ENCODE measurements at places on chromosomes 6 and 20. TPM values are rescaled to one million over a fixed set of nuclear protein-coding genes. Genes with fewer than 3 reads are reported as not detected.

GRCh38 chr6:56536536-56536935, 106.2 kb downstream of the DST start:
- no peak for DNase-seq

GRCh38 chr6:37663019-37663810, 34.5 kb downstream of the MDGA1 start:
- DNase-seq, result peak; percentile 17

The MAS1 gene
- not detected for total RNA-seq

DNA sequence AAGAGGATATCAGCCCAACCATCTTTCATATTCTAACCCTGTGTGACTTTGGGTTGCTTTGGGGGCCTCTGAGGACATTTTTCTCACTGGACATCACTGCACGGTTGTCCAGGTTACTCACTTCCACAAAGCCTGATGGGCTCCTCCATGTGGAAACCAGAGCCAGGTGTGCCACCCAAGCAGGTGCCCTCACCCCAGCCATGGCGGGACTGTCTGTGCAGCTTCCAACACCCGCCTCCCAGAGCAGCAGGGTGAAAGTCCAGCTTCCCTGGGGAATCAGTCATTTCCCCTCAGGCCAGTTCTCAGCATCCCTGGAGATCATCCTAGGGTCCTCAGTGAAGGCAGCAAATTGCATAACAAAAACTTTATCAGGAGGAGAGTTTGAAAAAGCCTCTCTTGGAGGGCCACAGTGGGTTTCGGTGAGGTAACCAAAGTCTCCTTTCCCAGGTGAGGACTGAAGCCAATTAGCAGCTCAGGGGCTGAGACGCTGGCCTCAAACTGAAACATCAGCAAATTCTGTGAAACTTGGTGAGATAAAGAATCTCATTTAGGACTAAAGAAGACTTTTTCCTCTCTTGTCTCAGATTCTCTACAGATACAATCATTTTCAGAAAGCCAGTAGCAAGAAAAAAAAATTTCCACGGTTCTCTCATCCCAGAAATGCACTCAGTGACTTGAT, 289.6 kb upstream of the CDH4 start:
- DNase-seq, result no peak

DNA sequence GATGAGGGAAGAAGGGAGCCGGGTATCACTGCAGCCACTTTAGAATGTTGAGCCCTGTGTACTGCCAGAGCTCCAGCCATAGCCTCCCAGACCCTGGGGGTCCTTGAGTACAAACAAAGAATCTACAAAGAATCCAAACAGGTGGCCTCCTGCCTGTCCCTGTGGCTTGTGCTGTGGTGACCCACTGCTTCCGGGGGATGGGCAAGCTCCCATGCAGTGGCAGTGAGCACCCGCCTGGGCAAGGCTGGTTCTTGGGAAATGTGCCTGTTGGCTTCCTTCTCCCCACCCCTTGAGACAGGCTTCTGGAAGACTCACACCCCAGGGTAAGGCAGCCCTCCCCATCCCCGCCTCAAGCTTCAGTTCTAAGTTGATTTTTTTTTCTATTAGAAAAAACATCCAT, 13.9 kb downstream of the SIRPA start:
- no peak for DNase-seq

The ARMH2 gene
- total RNA-seq, result not detected

The TMEM244 gene
- not detected for total RNA-seq

- peak; percentile 36 for DNase-seq
Measured at GRCh38 chr6:162856885-162857284, 129.1 kb downstream of the PACRG start.
